ENCODE measurements at places on chromosomes 1 and 21.

- no peak for DNase-seq
Observed at GRCh38 chr1:107727866-107728265, 237.1 kb downstream of the VAV3 start.

DNA sequence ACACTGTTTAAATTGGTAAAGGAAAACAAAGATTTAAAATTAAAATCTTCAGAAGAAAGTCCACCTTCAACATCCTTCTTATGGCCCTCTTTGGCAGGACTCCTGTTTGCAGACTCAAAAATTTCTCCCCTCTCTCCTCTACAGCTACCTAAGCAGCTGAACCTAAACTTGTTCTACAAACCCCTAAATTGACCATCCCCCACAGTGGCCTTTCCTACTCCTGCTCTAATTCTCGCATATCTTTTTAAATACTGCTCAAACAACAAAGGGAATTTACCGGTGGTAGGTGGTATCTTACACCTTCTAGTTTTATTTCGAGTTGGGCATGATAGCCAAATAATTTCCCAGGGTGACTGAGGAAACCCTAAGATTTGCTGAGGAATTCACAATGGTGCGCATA lies 53.5 kb upstream of the PDC start:
- DNase-seq: no peak

- DNase-seq: no peak
Observed at GRCh38 chr1:180563026-180563827, 4.5 kb downstream of the OVAAL start.

DNA sequence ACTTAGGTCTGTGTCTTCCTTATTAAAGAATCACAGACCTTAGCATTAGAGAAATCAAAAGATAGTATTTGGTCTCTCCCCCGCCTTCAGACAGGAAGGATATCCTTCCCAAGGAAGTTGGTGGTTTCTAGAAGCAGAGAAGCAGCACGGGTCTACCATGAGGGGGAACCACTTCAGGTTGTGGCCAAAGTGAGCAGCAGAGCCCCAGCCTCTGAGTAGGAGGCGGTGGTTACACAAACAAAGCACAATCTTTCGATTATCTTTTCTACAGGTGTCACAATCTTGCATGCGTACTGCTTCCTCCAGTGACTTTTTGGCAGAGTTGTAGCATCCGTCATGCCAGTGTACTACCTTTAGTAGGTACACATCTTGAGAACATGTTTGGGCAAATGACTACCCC lies 8.8 kb downstream of the PGLYRP4 start:
- DNase-seq: no peak

DNA sequence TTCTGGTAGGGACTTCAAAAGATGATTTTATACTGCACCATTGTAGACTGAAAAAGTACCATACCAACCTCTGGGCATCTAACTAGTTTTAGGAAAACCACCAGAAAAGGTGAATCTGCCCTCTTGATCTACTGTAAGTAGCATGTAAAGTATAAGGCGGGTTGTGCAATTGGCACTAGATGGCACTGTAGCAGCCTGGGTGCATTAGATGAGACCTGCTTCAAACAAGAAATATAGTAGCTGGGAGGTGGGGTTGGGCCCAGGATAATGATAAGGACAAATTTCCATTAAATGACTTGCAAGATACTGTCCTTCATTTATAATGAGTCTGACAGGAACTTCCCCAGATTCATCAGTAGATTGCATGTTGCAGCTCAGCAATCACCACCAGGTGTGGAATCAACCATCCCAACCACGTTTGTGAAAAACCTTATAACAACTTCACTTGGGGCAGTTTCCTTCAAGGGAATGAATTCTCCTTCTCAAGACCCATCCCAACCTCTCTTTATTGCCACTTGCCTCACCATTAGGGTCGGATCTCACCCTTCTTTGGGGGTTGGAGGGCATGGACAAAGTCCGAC lies 37.3 kb upstream of the IL10 start:
- no peak for DNase-seq

GRCh38 chr1:40258445-40258769 lies 371 bp downstream of the ZMPSTE24 start:
- DNase-seq: no peak

- DNase-seq: no peak
Observed at GRCh38 chr21:15752763-15753407, 23.1 kb downstream of the USP25 start.

GRCh38 chr1:119385650-119386049 lies 17.1 kb downstream of the HAO2 start:
- DNase-seq: no peak

DNA sequence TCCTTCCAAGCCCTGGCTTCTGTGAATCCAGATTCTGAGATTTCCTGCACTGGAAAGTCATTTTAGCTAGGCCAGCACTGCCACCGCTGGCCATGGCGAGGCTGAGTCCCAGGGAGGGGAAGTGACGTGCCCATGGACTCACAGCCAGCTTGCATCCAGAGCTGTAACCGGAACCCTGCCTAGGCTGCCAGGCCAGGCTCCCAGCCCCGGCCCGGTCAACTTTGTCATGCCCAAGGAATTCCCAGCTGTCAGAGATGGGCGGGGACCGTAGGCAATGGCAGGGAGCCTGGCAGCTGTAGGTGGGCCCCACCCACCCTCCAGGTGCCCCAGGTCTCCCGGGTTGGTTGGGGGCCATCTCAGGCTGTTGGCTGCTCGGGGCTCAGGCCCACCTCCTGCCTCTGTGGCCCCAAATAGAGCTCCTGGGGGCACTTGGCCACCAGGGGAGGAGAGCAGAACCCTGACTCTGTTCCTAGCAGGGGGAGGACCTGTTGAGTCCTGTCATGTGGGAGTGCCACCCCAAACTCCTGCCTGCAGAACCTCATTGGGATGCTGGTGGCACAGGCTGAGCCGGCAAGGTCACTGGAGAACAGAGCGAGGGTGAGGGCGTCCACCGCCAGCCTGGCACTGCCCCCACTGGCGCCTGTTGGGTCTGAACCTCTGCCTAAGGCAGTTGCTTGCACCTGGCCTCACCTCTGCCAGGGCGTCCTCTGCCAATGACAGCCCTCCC lies 57.8 kb downstream of the FOXO6 start:
- no peak for DNase-seq

DNA sequence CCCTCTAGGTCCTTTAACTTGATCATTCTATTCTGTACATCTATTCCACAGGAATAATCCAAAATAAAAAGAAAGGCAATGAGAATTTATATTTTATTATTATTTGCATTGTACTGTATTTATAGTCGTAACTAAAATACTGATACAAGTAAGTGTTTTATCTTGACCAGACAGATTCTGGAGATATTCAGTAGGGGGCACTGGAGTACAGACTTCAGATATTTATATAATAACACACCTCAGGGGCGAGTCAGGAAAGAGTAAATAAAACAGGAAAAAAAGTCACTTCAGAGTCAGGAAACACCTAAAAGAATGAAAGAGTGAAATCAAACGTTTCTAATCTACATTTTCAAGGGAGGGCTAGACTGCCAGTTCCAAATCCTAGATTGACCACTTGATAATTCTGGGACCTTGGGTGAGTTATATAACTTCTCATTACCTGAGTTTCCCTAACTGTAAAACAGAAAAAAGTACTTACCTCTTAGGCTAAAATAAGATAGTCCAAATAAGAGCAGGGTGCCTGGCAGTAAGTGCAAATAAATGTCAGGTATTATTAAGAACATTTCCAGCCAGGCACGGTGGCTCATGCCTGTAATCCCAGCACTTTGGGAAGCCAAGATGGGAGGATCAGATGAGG lies 31.1 kb upstream of the MTF1 start:
- no peak for DNase-seq

DNA sequence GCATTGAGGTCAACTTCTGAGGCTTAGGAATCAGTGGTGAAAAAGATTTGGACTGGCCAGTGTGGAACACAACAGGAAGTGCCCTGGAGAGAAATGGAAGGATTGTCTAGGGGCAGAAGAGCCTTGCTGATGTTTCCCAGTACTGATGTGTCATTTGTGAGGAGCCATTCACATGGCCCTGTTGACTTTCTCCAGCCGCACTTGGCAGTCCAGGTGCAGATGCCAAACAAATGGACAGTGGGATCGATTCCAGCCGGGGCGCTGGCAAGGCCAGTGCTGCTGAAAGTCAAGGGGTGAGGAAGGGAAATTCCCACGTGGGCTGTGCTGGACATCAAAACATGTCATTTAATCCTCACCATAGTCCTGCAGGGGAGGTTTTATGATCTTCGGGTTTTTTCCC lies 4.9 kb upstream of the TRIM63 start:
- no peak for DNase-seq

GRCh38 chr1:193658691-193659090 lies 472.3 kb upstream of the B3GALT2 start:
- DNase-seq: no peak

GRCh38 chr1:28982198-28982597 lies 67.8 kb downstream of the EPB41 start:
- DNase-seq: no peak

GRCh38 chr1:70143048-70143659 lies 62.2 kb downstream of the LRRC40 start:
- no peak for DNase-seq

DNA sequence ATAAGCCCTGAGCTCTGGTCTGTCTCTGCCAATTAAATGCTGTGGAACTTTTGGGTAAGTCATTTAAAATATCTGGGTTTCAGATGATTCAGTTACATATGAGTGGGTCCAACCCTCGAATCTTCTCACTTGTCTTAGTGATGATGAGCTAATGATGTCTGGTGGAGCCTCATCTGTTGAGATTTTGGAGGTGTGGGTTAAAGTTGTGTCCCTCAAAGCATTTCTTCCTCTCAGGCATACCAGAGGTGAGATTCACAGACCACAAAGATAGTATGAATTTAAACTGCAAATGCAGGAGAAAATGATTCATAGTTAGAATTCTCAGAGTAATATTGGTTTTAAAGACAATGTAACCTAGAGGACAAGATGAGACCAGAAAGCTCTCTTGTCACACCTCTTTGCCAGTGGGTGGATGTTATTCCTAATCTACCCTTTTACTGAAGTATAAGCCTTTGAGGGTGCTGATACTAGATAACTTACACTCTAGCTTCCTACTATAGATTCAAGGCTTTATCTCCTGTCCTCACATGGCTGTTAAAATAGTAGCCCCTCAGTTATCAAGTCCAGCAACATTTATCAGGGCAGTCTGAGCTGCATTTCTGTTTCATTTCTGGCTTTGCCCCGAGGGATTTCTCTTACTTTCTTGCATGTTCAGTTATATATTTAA lies 90.7 kb downstream of the MT1HL1 start:
- no peak for DNase-seq

Data from activated T-cell treated with anti-CD3 and anti-CD28 coated beads, Interleukin-2, amount 50 U/mL, for 48 hours (primary cell).